ENCODE measurements at places on chromosomes 16 and 17.

GRCh38 chr16:48681520-48681919, 71.5 kb upstream of the N4BP1 start:
- DNase-seq = no peak

DNA sequence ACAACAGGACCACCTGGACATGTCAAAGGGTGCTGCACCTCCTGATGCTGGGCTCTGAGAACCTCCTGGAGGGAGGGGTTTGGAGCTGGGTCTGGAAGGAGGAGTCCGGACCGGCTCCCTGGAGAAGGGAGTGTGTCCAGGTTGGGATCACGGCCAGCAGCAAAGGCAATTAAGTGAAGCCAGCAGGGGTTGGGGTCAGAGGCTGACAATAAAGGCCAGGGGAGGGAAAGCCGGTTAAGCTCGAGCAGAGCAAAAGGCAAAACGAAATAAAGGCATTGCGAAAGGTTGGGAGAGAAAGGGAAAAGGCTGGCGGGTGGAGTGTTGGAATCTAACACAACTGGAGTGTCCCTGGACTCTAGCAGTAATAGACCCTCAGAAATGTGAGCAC, 992 bp upstream of the CACNG4 start:
- no peak for DNase-seq

- DNase-seq = no peak
Measured at GRCh38 chr17:58326609-58327362, 1.8 kb downstream of the TSPOAP1 start.

GRCh38 chr17:76565728-76566612, 19.7 kb downstream of the ST6GALNAC2 start:
- no peak for DNase-seq

GRCh38 chr17:76523084-76524037, 14.1 kb downstream of the CYGB start:
- peak; percentile 94 for DNase-seq
